ENCODE measurements at places on chromosomes 11 and 22.

DNA sequence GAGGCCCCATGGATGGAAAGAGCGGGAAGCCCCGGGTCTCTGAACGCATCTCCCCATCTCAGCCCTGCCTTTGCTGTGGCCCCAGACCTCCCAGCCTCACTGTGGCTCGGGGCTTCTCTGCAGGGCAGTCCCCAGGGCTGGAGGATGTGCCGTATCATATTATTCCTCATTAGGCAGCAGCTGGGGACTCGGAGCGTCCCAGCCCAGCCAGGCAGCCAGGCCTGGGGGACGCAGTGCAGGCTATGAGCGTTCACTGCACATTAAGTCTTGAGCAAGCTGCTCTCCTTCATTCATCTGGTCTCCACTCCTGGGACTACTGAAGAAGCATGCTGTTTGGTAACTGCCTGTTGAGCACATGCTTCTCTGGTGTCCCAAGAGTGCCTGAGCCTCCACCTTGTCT, 226.8 kb upstream of the TBCEL start:
- DNase-seq = no peak

DNA sequence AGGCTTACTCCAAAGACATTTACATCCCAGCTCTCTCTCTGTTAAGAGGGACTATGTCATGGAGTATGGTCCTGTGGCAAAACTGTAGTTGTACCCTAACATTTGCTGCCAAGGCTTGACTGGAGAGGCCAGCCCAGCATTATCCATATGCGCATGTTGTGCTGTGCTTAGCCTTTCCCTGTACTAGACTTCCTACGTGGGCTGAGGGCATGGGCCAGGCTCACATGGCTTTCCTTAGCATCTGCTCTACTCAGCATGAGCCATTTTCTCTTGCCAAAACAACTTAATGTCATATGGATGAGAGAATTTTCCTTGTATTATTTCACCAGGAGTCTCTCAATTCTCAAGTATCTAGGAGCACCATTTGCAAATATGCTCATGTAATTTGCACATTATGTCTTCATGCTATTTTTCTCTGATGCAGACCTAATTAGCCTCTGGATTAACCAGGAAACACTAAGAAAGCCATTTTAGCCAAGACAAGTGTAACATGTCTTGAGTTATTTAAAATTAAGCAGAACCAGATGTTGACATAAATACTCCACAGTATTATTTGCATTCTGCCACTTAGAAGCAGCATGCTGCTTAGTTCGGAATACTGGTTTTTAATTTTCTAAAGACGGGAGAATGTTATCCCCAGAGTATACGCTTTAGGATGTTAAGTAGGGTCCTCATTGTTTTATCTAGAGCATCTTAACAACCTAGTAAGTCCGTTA, 71.7 kb upstream of the FAR1 start:
- DNase-seq = no peak

DNA sequence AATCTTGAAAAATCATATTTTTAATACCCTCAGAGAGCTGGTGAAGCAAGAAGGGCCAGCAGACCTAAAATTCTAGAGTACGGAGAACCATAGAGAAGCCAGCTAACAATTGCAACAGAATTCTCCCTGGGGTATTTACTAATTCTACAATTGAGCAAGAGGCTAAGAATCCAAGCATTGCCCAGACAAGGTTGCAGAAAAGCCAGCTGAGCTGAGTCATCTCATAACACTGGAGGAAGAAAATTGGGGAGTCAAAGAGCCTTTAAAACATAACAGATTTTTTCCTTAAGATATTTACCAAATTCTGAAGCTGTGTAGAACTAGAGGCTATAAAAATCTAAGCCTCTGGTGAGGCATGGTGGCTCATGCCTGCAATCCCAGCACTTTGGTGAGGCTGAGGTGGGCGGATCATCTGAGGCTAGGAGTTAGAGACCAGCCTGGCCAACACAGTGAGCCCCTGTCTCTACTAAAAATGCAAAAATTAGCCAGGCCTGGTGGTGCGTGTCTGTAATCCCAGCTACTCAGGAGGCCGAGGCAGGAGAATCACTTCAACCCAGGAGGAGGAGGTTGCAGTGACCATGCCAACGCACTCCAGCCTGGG, 13.6 kb upstream of the TMEM216 start:
- DNase-seq = no peak

GRCh38 chr11:73916435-73916834, 34.4 kb upstream of the DNAJB13 start:
- DNase-seq = no peak

DNA sequence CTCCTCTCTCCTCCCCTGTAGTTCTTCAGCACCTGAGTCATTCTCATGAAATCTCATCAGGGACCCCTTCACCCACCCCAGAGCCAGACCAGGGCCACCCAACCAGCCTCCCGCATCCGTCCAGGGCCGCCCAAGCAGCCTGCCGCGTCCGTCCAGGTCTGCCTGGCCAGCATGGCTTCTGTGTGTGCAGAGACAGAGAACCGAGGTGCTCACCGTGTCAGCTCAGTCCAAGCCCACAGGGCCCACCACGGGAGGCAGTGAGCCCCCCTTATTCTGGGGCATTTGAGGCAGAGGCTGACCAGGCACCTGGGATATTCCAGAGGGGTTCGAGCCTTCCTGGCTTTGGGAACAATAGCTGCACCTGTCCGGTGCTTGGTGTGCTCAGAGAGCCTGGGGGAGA, 1117.3 kb downstream of the BRD1 start:
- no peak for DNase-seq

DNA sequence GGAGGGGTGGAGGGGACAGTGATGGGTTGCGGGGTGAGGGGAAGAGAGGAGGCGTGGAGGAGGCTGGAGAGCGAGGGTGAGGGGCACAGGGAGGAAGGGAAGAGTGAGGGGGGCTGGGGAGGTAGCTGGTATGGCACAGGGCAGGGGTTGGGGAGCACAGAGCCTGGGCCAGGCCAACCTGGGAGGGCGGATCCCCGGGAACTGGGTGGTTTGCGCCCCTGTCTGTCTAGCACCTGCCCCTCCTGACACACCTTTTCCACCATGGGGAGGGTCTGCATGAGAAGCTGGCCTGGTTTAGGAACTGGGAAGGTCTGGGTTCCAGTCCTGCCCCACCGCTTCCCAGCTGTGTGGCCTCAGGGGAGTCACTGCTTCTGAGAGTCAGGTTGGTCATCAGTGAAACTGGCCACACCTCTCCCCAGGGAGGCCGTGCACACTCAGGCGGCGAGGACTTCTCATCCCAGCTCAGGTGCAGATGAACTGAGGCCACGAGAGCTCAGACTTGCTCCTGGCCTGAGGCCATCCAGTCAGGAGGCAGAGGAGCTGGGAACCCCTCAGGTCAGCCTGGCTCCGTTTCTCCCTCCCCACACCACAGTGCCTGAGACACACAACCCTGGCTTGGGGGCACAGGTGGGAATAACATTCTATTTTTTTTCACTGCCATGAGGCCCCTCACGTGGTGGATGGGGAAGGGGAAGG, 95.6 kb downstream of the PHF21B start:
- DNase-seq = no peak

DNA sequence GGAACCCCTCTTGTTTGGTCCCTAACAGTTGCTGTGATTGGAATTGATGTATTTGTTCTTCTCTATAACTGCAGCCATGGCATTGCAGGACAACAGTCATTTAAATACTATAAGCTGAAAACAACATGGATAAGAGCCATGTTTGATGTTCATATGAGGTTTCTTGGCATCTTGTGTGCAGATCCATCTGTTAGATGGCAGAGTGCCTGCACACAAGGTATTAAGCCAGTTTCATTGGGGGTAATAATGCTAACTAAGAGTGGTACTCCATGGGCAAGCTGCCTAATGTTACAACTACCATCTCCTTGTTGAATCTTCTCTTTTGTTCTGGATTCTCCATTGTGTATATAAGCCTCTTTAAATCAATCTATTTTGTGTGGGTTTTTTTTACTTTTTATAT, 206.0 kb upstream of the CHORDC1 start:
- no peak for DNase-seq

GRCh38 chr11:126489836-126490660, 134.6 kb downstream of the ST3GAL4 start:
- no peak for DNase-seq

DNA sequence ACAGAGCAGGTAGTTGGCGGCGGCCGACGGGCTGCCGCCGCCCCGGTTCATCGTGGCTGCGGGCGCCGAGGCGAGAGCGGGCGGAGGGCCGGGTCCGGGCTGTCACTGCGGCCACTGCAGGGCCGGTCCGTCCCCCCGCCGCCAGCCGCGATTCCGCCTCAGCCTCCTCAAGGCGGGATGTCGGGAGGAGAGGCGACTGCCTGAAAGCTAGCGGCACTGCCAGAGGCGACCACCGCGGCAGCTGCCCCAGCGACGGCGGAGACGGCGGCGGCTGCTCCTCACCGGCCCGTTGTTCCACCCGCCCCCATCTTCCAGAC, 234 bp downstream of the SESN3 start:
- no peak for DNase-seq

GRCh38 chr11:46435679-46436078, 44.1 kb upstream of the CHRM4 start:
- no peak for DNase-seq

DNA sequence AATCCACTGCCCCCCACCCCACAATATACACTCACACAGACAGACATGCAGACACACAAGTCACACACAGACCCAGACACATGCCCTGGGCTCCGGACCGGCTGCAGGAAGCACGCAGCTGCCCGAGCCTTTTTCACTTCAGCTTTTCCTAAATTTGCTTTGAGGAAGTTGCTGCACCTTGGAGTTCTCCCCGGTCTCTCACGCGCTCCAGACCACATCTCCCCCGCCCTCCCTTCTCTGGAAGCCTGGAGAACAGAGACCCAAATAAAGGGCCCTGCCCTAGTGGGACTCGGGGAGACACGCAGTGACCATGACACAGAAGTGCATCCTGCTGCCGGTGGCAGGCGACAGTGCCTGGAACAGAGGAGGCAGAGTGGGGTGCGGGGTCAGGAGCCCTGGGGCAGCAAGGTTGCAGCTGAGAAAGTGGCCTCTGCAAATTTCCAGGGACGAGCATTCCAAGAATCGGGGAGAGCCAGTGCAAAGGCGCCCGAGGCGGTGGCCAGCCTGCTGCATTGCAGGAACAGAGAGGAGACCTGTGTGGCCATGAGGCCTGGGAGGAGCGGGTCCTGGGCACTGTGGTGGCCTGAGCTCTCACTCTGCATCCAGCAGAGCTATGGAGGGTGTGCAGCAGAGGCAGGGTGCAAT, 19.1 kb downstream of the RPL3 start:
- DNase-seq = no peak

GRCh38 chr11:117823946-117824420, 561 bp downstream of the FXYD2 start:
- no peak for DNase-seq

DNA sequence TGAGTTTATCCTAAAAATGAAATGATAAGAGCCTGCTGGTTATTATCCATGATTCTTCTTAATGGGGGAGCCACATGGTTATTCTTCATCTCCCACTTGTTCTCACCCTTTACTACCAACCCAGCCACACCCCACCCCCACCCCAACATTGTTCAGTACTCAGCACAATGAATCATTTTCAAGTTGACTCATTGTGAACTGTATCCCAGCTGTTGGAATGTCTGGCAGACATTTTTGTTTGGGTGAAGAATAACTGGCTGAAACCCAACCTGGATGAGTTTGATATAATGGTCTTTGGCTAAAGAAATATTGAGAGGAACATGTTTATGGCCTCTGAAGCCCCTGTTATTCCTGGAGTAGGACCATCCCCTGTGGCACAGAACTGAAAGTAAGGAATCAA, 136.2 kb downstream of the ELP4 start:
- DNase-seq = no peak

DNA sequence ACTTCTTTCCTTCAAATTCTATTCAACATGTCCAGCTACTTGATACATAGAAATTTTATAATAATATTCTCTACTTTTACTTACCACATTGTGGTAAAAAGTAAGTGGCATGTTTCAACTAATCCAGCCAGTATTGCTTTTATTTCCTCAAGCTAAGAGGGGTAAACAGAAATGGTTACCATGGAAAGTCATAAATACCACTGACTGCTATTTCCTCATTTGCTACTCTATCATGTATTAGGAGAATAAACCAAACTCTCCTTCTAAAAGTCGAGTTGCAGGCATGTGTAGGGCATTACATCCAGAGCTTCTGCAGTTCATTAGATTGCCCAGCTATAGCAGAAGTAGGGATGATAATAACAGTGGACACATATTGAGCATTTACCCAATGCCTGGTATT, 208.4 kb downstream of the MAML2 start:
- DNase-seq = no peak

DNA sequence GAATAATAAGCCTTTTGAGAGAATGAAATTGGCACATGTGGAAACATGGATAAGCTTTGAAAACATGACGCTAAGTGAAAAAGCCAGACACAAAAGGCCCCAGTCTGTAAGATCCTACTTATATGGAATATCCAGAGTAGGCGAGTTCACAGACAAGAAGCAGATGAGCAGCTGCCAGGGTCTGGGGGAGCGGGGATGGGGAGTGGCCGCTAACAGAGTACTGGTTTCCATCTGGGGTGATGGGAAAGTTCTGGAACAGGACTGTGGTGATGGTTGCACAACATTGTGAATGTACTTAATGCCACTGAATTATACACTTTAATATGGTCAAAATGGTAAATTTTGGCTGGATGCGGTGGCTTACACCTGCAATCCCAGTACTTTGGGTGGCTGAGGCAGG, 126.5 kb downstream of the SPATA19 start:
- no peak for DNase-seq

DNA sequence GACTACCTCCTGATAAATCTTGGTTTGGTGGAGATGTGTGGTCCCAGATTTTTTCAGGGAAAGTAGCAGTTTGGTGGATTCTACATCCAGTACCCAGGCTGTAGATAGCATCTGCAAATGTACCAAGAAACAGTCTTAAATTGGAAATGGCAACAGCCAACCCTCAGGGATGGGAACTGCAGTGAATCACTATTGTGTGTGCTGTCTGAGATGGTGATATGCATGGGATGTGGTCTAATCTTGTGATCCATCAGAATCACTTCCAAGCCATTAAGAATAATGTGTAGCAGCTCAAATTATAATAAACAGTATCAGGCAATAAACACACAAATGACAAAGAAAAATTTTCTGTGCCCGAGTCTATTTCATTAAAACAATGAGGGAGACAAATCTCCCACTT, 3.4 kb downstream of the OLFML1 start:
- DNase-seq = no peak

DNA sequence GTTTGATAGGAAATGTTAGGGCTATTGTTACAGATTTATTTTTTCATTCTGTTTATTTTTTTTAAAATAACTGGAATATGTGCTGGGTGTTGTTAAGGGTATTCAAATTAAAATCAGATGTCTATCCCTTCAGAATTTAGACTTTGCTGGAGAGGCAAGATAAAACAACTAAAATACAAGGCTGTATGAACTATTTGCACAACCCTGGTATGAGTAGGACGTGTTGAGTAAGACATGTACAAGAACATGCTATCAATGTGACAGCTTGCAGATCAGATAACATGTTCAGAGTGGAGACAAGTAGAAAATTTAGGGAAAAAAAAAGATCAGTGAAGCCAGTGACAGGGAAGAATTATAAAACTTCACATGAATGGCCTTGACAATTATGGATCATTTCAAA, 853.5 kb downstream of the METTL15 start:
- no peak for DNase-seq

DNA sequence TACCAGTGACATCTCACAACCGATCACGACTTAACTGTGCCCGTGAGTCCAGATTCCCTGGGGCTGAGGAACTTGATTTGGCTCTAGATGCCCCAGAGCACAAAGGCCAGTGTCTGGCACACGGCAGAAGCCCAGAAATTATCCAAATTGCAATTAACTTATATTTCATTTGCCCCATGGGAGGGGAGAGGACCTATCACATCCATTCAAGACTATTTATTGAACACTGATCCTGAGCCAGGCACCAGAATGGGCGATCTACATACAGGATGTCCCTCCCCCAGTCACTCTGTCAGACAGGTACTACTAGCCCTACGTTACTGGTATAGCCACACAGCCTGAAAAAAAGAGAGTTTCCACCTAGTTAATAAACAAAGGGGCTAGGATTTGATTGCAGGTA, 5.1 kb downstream of the DNAL4 start:
- DNase-seq = no peak
